GM23248 (cell line): ENCODE measurements at places on chromosomes 6 and 20. TPM values are rescaled to one million over a fixed set of nuclear protein-coding genes. Genes with fewer than 3 reads are reported as not detected.

The PNPLA1 gene
- not detected in 2 replicates for polyA plus RNA-seq

The CST3 gene
- polyA plus RNA-seq: 782 and 784 TPM in 2 replicates

The STMND1 gene
- not detected in 2 replicates for polyA plus RNA-seq

The SMOC2 gene
- polyA plus RNA-seq: not detected in 2 replicates

The RGS17 gene
- 0.36 and 0.75 TPM in 2 replicates for polyA plus RNA-seq

The EYA2 gene
- polyA plus RNA-seq: 0.14 and 0.18 TPM in 2 replicates

The SLC17A3 gene
- polyA plus RNA-seq: not detected in 2 replicates

The TNXB gene
- 5.2 TPM in 2 replicates for polyA plus RNA-seq

The DEFB124 gene
- not detected in 2 replicates for polyA plus RNA-seq

The LY6G5B gene
- polyA plus RNA-seq: 3.9 and 5.9 TPM in 2 replicates

The NINL gene
- 1.9 and 2.6 TPM in 2 replicates for polyA plus RNA-seq

The FAM209B gene
- polyA plus RNA-seq: not detected in 2 replicates

The CLPSL1 gene
- not detected in 2 replicates for polyA plus RNA-seq

The PCK1 gene
- not detected in 2 replicates for polyA plus RNA-seq

The KCNQ2 gene
- polyA plus RNA-seq: 0.38 TPM in 1 of 2 replicates, not detected in the other

The NKX2-2 gene
- polyA plus RNA-seq: not detected in 2 replicates

The GJA1 gene
- polyA plus RNA-seq: 68.1 and 90.8 TPM in 2 replicates

The TUBB2A gene
- polyA plus RNA-seq: 190 and 195 TPM in 2 replicates
